ENCODE measurements at places on chromosomes 1 and 21.

- no peak for DNase-seq
Observed at GRCh38 chr1:197156692-197157091, 10.2 kb upstream of the ASPM start.

GRCh38 chr1:7388488-7389185 lies 382.5 kb upstream of the VAMP3 start:
- DNase-seq = no peak

- no peak for DNase-seq
Observed at GRCh38 chr1:221573756-221574155, 168.1 kb downstream of the DUSP10 start.

- DNase-seq = no peak
Observed at GRCh38 chr1:82625537-82625936, 824.8 kb downstream of the ADGRL2 start.

DNA sequence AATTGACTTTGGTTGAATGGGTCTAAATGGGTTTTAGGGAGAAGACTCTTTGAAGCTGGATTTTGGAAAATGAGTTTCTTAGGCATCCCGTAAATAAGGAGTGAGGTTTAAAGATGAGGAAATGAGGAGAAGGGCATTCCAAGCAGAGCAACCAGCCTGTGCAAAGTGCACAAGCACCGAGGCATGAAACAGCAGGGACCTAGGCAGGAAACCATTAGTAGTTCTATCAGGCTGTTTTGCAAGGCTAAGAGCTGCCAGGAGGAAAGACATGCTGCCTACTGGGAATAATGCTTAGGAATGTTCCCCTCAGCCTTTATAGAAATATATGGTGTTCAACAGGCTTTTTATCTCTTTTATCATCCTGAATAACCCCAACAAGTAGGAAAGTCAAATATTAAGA lies 153.1 kb upstream of the FGGY start:
- no peak for DNase-seq

Data from stimulated activated CD8-positive, alpha-beta memory T cell treated with anti-CD3 and anti-CD28 coated beads, Interleukin-15, amount 100 ng/mL, for 4 hours (primary cell).